ENCODE measurements at places on chromosomes 6 and 20.

GRCh38 chr6:137623293-137623692 is 129.1 kb upstream of the OLIG3 start:
- no peak for DNase-seq

DNA sequence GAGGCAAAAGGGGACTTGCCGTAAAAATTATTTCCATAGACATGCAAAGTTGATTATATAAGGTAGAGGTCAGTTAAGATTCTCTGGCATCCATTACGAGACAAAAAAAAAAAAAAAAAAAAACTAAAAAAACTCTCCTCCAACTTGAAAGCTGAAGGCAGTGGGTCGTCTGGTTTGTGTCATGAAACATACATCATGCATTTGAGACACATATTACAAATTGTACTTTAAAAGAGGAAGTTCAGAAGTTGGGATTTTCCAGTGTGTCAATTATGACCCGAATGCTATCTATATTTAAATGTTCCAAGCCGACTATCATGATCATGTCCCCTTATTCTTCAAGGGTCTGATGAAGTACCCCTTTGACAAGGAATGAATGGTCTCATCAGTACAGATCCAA is 125.1 kb downstream of the ZNF217 start:
- DNase-seq: no peak

DNA sequence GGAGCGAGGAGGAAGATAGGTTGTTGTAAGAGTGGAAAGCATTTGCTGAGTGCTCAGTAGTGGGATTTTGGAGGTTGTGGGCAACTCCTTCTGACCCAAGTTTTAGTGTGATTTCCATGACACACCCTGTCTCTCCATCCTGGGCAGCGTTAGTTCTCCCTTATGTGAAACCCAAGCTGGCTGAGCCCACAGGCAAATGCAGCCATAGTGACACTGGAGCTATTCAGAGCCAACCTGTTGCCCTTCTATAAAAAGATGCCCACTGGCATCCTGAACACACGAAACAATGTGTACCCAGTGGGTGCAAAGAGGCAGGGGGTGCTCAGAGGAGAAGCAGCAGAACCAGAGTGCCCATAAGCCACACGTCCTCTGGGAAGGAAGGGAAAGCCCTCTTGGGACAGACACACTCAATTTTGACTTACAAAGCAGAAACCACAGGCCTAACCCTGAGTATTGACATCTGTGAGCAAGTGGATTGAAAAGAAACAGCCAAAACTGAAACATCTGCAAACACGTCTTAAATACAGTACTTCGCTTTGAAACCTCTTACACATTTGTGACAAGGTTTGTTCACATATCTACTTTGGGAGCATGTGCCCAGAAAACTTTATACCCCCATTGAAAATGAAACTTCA is 54.6 kb downstream of the BPIFB1 start:
- no peak for DNase-seq

GRCh38 chr6:112680091-112680490 is 333.0 kb downstream of the RFPL4B start:
- DNase-seq: no peak

DNA sequence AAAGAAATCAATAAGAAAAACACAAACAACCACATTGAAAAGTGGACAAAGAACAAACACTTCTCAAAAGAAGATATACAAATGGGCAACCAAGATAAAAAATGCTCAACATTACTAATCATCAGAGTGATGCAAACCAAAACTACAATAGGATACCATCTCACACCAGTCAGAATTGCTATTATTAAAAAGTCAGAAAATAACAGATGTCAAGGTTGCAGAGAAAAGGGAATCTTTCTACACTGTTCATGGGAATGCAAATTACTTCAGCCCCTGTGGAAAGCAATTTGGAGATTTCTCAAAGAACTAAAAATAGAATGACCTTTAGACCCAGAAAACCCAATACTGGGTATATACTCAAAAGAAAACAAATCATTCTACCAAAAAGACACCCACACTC is 29.8 kb downstream of the KIF6 start:
- DNase-seq: no peak
